ENCODE measurements at places on chromosomes 7 and 10. TPM values are rescaled to one million over a fixed set of nuclear protein-coding genes. Genes with fewer than 3 reads are reported as not detected.

GRCh38 chr7:30525429-30525828, 20.8 kb upstream of the GGCT start:
- H3K4me1 ChIP-seq, result peaks cover 14% of the 10 kb centered on the region
- no peak for DNase-seq
- no peak overlapping the region for H3K27ac ChIP-seq
- H3K36me3 ChIP-seq, result no peaks in the 10 kb centered on the region

DNA sequence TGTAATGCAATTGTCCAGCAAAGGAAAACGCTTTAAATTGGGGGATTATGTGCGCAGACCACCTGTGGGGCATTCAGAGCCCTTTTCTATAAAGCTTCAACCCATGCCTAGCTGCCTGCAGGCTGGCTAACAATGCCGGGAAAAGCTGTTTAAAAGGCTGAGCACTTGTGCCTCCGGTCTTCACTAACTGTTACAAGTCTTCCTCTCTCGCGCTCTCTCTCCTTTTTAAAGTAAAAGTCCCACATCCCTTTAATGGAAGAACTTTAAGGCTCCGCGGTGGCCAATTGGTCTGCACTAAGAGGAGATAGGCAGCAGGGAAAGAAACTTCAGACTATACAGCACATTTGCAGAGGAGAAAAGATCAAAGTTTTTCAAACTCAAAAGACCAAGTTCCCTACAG, 4.6 kb downstream of the FZD8 start:
- no peak overlapping the region for H3K4me3 ChIP-seq
- no peaks in the 10 kb centered on the region for H3K36me3 ChIP-seq
- no peak overlapping the region for H3K27ac ChIP-seq
- DNase-seq, result no peak
- no peaks in the 10 kb centered on the region for H3K27me3 ChIP-seq

DNA sequence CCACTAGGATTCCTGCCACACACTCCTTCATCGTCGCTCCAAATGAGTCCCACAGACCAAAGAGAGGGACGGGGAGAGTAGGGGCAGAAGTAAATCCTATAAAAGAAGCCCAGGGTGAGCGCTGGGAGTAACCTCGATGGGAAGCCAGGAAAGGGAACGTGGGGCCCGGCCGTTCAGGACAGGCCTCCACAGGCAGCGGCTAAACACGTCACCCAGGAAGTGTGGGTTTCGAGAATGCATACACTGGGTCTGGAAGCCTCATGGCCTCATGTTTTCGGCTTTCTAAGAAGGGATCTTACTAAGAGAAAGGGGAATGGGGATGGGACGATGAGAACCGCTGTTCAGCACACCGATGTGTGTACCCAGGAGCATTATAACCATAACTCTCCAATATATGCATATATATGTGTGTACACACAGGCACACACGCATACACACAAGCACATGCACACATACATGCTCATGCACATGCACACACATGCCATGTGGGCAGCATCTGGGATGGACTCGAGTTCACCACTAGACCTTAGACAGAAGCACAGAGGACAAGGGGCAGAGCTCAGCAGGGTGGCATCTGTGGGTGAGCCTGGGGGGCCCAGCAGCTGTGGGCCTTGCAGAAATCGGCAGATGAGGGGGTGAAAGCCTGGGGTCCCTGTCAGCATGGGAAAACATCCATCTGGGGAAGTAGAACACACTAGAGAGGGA, 14.8 kb upstream of the CNPY1 start:
- no peak overlapping the region for H3K27ac ChIP-seq
- H3K36me3 ChIP-seq, result no peaks in the 10 kb centered on the region
- H3K27me3 ChIP-seq, result peaks cover 8% of the 10 kb centered on the region
- no peak for DNase-seq

DNA sequence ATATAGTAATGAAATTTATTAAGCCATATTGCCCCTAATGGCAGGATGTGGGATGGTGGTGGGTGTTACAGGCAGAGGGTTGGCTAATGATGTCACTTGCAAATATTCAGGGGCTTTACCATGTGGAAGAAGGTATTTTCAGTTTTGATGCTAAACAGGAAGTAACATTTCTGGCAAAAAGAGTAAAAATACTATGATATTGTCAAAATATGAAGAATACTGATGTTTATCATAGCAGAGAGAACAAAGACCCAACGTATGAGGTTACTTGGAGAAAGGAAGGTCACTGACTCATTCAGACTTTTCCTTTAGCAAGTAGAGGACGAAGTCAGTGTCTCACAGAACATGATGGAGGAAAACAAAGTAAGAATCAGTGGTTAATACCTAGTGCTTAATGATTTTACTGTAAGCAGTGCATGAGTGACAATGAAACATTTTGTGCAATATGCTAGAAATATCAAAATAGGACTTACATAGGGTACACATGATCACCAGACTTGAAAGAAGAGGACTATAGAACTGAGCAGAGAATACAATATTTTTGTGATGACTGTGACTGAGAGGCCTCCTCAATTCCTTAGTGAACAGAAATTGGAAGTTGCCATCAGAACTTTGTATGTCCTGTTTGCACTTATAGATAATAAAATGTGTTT, 89.7 kb upstream of the STEAP4 start:
- no peak overlapping the region for H3K27ac ChIP-seq
- no peak overlapping the region for H3K4me3 ChIP-seq
- H3K36me3 ChIP-seq, result no peaks in the 10 kb centered on the region
- no peaks in the 10 kb centered on the region for H3K4me1 ChIP-seq
- H3K27me3 ChIP-seq, result no peaks in the 10 kb centered on the region

- no peaks in the 10 kb centered on the region for H3K27me3 ChIP-seq
- H3K36me3 ChIP-seq, result peaks cover 4% of the 10 kb centered on the region
- peaks cover 13% of the 10 kb centered on the region for H3K4me1 ChIP-seq
- H3K27ac ChIP-seq, result peak overlapping the region; percentile 44
- no peak overlapping the region for H3K4me3 ChIP-seq
These were observed 10.9 kb downstream of the PPA1 start for GRCh38 chr10:70222340-70222794.

- H3K27ac ChIP-seq, result no peak overlapping the region
- H3K36me3 ChIP-seq, result no peaks in the 10 kb centered on the region
- H3K4me3 ChIP-seq, result no peak overlapping the region
- DNase-seq, result no peak
These were observed 448.1 kb upstream of the PODXL start for GRCh38 chr7:132004529-132004928.

- no peak overlapping the region for H3K27ac ChIP-seq
- H3K36me3 ChIP-seq, result no peaks in the 10 kb centered on the region
- no peak for DNase-seq
- H3K4me1 ChIP-seq, result peaks cover 10% of the 10 kb centered on the region
- peaks cover 89% of the 10 kb centered on the region for H3K27me3 ChIP-seq
- H3K4me3 ChIP-seq, result no peak overlapping the region
These were observed 8.3 kb downstream of the MNX1 start for GRCh38 chr7:157001920-157002818.

Gene ACHE
- polyA plus RNA-seq, result 0.07 TPM

Gene BMI1
- polyA plus RNA-seq, result 21.6 TPM

Gene DYDC2
- not detected for polyA plus RNA-seq

Gene ACSM6
- 0.04 TPM for polyA plus RNA-seq

Gene AGAP5
- polyA plus RNA-seq, result 3.6 TPM

Gene SNX10
- polyA plus RNA-seq, result 5.6 TPM

Gene CDHR3
- polyA plus RNA-seq, result 1.2 TPM
